ENCODE measurements at places on chromosomes 4 and X.
A peak's percentile ranks its signal among the peaks of the same experiment; 100 is the strongest.

DNA sequence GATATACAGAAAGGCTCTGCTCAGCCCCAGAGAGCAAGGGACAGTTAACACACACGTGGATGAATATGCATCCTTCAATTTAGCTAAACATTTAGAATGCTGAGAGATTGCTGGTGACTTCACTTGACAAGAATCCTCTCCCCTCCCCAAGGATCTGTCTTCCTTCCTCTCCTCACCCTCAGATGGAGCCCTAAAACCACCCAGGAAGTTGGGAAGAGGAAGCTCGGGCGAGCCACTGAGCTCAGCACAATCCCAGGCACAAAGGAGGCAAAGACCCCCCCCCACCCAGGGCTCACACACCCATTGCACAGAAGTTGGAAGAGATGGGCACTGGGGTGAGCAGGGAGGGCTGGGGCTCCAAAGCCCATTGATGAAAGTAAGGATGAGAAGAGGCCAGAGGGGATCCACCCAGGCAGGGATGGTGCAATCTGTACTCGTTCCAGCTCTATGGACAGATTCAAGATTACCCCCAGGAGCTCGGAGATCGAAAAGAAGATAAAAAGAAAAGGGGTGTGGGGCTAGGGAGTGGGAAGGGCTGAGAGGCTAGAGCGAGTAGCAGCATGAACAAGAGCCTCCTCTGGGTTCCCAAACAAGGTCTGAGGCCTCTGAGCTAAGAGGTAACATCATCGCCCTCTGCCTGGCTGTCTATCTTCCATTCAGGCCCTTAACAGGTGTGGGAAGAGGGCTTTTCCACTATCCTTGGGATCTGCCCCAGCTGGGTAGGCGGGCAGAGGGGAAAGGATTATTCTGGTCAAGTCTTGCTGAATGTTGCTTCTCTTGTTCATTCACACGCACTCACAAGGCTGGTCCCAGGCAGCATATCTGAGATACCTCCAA is 1.2 kb downstream of the TFE3 start:
- DNase-seq, result no peak

DNA sequence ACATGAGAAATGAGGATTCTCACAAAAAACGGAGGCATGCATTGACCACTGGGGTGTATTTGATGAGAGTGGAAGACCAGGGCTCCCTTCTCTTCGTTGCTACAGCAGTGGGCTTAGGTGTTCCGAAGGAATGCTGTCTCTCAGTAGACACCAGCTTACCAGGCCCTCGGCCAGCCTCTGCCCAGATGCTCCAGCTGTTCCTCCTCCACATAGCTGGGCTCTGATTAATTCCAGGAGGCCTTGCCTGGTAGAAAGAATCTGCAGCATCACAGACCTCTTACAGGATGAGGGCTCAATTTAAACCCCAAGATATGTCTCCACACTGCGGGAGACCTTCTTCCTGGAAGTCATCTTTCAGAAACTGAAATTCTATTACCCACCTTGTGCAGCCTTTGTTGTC is 346.6 kb upstream of the TENM3 start:
- DNase-seq, result no peak

- DNase-seq, result no peak
These were observed 44.8 kb downstream of the RPS6KA3 start for GRCh38 chrX:20221902-20222301.

DNA sequence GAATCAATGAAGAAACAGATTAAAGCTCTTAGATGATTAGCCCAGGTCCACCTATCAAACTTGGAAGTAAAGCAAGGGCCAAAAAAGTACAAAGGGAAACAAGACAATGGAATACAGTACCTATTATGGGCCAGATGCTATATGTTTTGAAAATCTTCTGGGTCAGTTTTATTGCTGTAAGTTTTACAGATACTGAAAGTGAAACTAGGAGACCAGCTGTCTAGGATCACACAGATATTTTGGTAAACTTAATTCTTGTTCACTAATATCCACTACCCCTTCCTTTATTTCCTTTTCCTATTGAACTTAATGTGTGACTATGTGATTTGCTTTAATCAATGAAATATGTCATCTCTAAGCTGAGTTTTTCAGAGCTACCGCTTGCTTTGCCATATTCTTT is 505.4 kb upstream of the PITX2 start:
- DNase-seq, result no peak

- no peak for DNase-seq
These were observed 6.2 kb downstream of the TCEAL9 start for GRCh38 chrX:103362474-103362873.

GRCh38 chr4:14985843-14986242 is 16.4 kb upstream of the CPEB2 start:
- no peak for DNase-seq

GRCh38 chr4:184795214-184795844 is 30.4 kb downstream of the ACSL1 start:
- DNase-seq, result no peak

DNA sequence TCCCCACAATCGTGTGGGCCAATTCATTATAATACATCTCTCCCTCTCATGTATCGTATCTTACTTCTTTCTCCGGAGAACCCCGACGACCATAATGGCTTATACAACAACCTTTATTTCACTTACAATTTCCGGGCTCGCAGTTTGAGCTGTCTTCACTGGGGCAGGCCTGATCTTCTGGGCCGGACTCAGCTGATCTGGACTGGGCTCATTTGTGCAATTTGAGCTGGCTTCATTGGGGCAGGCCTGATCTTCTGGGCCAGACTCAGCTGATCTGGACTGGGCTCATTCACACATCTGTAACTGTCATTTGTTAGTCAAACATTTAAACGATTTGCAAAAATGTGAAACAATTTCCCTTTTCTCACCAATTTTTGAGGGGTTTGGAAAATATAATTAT is 171.5 kb upstream of the FRG1 start:
- no peak for DNase-seq

DNA sequence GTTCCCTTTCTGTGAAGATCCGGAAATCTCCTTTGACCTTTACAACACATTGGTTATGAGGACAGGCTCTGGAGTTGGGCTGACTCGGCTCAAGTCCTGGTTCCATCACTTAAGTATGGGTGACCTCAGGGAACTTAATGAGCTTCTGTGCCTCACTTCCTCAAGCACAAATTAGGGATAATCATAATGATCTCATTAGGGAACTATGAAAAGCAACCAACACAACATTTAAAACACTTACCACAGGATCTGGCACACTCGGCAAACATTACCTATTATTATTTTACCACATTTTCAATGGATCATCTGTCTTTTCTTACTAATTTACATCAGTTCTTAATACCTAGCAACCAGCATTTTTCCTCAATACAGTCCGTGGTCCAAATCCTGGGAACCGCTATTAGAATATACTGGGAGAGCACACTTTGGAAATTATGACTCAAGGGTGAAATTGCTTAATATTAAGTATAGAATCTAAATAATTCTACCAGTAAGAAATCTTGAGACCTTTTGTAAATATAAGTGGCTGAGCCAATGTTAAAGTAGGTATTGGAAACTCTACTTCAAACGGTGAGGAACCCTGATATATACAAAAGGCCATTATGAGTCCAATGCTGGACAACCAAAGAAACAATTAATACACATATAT is 19.6 kb downstream of the ADGRA3 start:
- DNase-seq, result no peak

- no peak for DNase-seq
These were observed 53.7 kb downstream of the ZFX start for GRCh38 chrX:24203072-24203808.

DNA sequence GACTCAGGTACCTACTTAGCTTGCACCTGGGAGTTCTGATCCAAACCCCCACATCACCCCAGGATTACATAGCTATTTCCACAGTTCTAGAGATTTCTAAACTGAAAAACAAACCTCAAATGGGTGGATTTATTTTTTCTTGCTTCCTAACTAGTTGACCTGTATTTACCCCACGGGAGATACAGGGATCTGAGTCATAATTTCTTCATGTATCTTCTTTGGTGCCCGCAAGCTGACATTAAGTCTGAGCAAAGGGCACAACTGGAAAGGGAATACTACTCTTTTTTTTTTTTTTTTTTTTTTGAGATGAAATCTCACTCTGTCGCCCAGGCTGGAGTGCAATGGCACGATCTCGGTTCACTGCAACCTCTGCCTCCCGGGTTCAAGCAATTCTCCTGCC is 10.0 kb upstream of the ELOVL6 start:
- no peak for DNase-seq

GRCh38 chr4:156620786-156621185 is 350.8 kb downstream of the PDGFC start:
- no peak for DNase-seq

GRCh38 chr4:53748328-53748772 is 157.1 kb upstream of the LNX1 start:
- no peak for DNase-seq

- peak; percentile 40 for DNase-seq
These were observed 4.1 kb upstream of the CTBP1 start for GRCh38 chr4:1252928-1253492.

DNA sequence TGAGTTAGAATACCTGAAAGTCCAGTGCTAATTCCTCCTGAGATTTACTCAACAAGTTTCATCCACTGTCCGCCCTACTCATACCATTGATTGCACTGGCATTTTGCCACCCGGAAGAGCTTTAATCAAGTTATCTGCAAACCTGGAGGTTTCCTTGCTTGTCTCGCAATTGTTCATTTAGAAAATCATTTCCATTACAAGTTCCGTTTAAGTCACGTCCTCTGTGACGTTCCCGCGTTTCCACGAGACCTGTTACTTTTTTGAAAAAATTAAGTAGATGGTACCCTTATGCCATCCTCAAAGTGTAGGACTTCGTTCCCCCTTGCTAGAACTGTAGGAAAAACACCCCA is 761 bp upstream of the FRYL start:
- DNase-seq, result no peak

- DNase-seq, result peak; percentile 79
These were observed 11.7 kb downstream of the RPL9 start for GRCh38 chr4:39446842-39447573.

DNA sequence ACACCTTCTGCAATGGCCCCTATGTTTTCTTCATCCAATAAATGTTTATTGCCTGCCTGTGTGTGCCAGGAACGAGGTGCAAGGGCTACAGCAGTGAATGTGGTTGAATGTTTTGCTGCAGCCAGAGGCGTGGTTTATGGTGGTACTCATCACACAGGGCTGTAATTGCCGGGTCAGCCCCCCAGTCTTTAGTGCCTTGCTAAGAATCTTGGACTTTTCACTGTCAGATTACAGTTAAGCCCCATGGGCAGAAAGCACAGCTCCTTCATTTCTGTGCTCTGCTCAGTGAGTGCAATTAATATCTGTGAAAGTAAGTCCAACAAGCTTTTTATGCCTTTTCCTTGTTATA is 67.8 kb downstream of the TAPT1 start:
- no peak for DNase-seq
